Stimulated activated CD4-positive, alpha-beta T cell treated with anti-CD3 and anti-CD28 coated beads, Interleukin-12 subunit alpha, Interleukin-12 subunit beta, amount 100 ng/mL, for 48 hours (primary cell): ENCODE measurements at places on chromosomes 3 and 15.

DNA sequence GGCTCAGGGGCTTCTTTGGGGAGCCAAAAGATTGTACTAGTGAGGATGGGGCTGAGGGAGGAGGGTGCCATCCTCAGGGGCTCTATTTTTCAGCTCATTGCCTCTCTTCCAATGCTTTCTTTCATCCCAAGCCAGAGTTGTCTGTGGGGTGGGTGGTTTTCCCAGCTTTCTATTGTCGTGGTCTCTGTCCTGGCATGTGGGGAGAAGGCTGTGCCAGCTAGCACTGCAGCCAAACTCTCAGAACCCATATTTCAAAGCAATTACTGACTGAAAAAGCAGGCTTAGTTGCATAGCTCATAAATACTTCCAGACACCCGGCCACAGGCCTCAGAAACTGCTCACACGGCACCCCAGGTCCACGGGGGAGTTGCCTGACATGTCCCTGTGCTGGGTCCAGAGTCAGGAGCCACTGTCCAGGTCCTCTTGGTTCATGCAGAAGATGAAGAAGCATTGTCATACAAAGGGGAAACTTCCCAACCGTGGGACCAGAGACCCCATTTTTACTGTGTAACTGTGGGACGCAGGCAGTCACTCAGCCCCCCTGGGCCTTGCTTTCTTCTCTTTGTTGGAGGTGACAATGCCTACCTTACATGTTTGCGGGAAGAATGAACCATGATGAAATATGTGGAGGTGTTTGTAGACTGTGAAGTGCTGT is 27.6 kb downstream of the FGD5 start:
- no peak for DNase-seq

DNA sequence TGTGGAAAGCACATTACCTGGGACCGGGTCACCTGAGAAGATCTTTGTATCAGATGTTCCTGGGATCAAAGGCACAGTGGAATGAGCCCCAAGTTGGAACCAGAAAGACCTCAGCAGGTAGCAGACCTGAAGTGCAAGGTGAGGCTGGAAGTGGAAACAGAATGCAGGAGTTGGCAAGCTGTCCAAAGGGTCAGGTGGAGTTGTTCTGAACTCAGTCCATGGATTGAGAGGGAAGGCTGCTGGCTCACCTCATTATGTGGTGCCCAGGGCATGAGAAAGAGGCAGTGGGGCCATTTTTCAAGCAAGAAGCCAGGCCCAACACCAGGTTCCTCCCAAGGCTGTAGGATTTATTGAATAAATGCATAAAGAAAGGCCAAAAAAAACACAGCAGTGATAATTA is 49.3 kb downstream of the TMEM266 start:
- no peak for DNase-seq

- no peak for DNase-seq
Observed at GRCh38 chr3:111282024-111282423, 210.4 kb downstream of the NECTIN3 start.

DNA sequence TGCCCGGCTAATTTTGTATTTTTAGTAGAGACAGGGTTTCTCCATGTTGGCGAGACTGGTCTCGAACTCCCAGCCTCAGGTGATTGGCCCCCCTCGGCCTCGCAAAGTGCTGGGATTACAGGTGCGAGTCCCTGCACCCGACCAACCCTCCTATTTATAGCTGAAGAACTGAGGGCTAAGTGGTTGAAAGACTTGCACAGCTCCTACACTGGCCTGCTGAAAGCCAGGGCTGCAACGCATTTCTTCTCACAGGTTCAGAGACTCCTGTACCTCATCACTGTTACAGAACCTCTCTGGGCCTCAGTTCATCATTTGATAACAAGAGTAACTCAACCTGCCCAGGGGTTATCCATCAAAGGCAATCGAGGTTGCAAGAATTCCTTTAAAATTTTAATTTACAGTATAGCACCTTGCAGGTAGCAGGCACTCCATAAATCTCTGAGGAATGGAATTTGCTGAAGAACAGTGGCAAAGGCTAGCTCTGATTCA is 626.5 kb upstream of the TBL1XR1 start:
- no peak for DNase-seq

DNA sequence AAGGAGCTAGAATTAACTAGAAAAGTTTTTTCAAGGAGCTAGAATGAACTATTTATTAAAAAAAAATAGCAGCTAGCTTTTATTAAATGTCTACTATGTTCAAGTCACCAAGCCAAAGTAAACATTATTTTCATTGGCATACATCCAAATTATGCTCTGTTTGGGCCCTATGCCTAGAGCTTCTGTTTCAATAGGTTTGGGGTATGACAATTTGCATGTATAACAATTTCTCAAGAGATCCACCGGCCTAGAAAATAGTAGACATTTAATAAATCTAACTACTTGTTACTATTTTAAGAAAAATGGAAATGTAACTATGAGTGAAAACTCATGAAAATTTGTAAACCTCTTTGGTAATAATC is 8.0 kb downstream of the GABRR3 start:
- DNase-seq, result no peak

DNA sequence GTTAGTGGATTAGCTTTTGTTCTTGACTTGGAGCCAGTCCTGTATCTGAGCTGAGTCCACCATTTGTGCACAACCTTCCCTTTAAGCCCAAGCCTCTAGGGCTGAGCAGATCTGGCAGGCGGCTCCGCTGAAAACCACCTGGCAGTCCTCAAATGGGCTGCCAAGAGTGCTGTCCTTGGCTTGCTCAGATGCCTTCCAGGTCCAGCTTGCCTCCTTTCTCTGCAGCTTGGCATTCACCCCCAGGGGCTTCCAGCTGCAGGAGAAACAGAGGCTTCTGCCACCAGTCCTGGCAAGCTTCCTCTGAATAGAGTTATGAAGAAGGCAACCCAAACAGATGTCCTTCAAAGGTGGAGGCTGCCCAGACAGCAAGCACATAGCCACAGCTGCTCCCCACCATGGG is 96.7 kb downstream of the LRTM1 start:
- DNase-seq, result no peak
